ENCODE measurements at places on chromosomes 7 and 10. TPM values are rescaled to one million over a fixed set of nuclear protein-coding genes. Genes with fewer than 3 reads are reported as not detected.

Gene RPEL1
- total RNA-seq, result not detected

Gene PILRA
- total RNA-seq, result 7.0 TPM

Gene TIAL1
- 132 TPM for total RNA-seq

Gene HOXA3
- 0.08 TPM for total RNA-seq

Gene SPACDR
- total RNA-seq, result 1.5 TPM

Gene LAMTOR4
- 171 TPM for total RNA-seq

Gene NPC1L1
- total RNA-seq, result 0.08 TPM

Gene ASIC3
- total RNA-seq, result 1.0 TPM

Gene EMX2
- not detected for total RNA-seq

DNA sequence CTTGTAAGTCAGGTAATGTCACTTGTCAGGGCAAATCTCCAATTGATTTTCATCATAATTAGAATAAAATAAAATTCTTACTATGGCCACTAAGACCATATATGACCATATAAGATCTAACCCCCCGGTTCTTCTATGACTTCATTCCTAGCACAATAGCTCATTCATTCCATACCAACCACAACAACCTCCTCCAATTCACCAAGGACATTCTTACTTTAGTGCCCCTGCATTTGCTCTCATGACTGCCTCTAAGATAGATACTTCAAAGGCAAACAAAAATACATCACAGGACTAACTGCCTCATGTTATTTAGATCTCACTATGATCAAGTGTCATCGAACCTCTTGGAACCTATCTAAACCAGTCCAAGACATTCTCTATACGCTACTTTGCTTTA lies 90.8 kb downstream of the SNX13 start:
- no peaks in the 10 kb centered on the region for H3K4me1 ChIP-seq
- no peaks in the 10 kb centered on the region for H3K36me3 ChIP-seq
- no peak for DNase-seq
- H3K27ac ChIP-seq, result no peak overlapping the region
- H3K27me3 ChIP-seq, result no peaks in the 10 kb centered on the region

GRCh38 chr10:35192645-35193249 lies 66.1 kb downstream of the CREM start:
- peaks cover 8% of the 10 kb centered on the region for H3K4me1 ChIP-seq
- no peak overlapping the region for H3K4me3 ChIP-seq
- H3K27ac ChIP-seq, result no peak overlapping the region
- no peak for DNase-seq
- no peaks in the 10 kb centered on the region for H3K36me3 ChIP-seq

DNA sequence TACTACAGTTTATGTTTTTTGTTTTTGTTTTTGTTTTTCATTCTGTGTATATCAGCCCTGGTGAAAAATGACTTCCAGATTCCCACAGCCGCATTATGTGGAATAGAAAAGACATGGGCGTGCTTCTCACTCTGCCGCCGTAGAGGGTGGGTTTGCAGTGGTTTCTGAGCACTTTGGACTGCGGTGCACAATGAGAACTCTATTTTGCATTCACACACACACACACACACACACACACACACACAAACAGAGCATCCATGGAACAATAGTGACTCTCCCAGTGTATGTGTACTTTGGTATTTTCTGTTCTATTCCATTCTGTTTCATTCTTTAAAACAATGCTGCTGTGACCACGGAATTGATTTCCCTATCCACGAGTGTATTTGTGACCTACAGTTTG lies 657.3 kb upstream of the FOXK1 start:
- no peak overlapping the region for H3K4me3 ChIP-seq
- no peaks in the 10 kb centered on the region for H3K27me3 ChIP-seq
- no peak for DNase-seq
- no peaks in the 10 kb centered on the region for H3K4me1 ChIP-seq
- H3K36me3 ChIP-seq, result no peaks in the 10 kb centered on the region
- no peak overlapping the region for H3K27ac ChIP-seq

DNA sequence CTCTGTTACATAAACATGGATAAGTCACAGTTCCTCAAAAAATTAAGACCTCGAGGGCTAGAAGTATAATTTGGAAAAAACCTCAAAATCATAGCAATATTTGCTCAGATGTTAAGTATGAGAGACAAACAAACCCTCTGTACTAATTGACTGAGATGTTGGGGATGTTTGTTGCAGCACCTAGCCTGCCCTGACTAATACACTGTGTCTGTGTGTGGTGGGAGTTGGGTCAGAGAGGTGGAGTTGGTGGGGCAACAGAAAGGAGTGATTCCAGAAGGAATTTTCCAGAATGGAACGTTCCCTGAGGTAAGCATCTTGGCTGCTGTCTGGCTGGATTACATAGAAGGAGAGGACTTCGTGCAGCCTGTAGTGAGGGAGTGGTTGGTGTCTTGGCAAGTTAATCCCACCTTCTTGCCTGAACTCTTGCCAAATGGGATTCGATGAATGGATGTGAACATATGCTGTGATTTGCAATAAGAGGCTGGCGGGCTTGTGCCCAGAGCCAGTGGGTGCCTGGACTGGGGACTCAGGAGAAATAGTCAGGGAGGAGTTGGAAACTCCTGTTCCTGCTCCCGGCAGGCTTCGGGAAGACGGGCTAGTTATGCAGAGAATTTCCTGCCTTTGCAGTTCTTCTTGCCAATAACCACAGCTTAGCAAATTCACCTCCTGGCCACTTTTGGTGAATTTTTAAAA lies 9.3 kb upstream of the FAM180A start:
- no peaks in the 10 kb centered on the region for H3K4me1 ChIP-seq
- H3K27ac ChIP-seq, result no peak overlapping the region
- peaks cover 1% of the 10 kb centered on the region for H3K27me3 ChIP-seq
- no peak overlapping the region for H3K4me3 ChIP-seq

DNA sequence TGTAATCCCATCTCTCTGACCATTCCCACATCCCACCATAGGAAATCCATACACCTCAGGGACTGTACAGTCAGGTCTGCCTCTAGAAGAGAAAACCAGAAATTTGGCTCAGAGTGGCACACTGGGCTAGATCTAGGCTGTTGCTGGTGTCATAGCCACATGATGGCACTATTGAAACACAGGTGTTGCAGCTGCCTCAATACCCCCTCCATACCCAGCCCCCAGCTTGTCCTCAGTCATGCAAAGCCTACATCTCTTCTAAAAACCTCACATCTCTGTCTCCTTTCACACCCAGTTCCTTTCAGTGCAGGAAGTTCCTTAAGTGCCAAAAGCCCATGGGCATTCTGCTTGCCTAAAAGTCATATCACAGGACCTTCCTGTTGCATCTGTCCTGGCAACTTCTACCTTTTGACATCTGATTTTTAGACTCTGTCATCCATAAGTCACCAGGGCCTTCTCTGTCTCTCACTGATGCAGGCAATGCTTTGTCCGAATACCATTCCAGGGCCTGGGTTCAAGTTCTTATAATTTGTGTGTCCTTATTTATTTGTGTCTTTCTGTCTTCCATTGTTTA lies 27.0 kb upstream of the HIBADH start:
- no peak overlapping the region for H3K4me3 ChIP-seq
- no peaks in the 10 kb centered on the region for H3K27me3 ChIP-seq
- no peaks in the 10 kb centered on the region for H3K36me3 ChIP-seq
- H3K27ac ChIP-seq, result no peak overlapping the region
- DNase-seq, result no peak
- H3K4me1 ChIP-seq, result no peaks in the 10 kb centered on the region

DNA sequence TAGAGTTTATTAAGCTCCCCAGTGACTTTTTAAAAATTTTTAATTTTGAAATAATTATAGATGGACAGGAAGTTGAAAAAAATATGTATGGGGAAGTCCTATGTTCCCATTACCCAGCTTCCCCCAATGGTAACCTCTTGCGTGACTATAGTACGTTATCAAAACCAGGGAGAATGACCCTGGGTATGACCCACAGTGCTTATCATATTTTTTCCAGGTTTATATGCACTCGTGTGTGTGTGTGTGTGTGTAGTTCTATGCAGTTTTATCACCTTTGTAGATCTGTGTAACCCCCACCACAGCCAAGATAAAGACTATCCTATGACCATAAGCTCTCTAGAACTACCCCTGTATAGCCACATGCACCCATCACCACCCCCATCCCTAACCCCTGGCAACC lies 72.8 kb downstream of the TBXAS1 start:
- H3K27ac ChIP-seq, result no peak overlapping the region
- H3K27me3 ChIP-seq, result no peaks in the 10 kb centered on the region
- H3K4me3 ChIP-seq, result no peak overlapping the region
- no peak for DNase-seq
- peaks cover 3% of the 10 kb centered on the region for H3K4me1 ChIP-seq
- H3K36me3 ChIP-seq, result no peaks in the 10 kb centered on the region

GRCh38 chr7:98899816-98900215 lies 21.5 kb downstream of the TRRAP start:
- H3K27me3 ChIP-seq, result no peaks in the 10 kb centered on the region
- H3K27ac ChIP-seq, result no peak overlapping the region
- no peak for DNase-seq
- peaks cover 15% of the 10 kb centered on the region for H3K36me3 ChIP-seq
- H3K4me3 ChIP-seq, result no peak overlapping the region

GRCh38 chr10:25174461-25175230 lies at the start of gene GPR158:
TSS of gene GPR158 (plus strand) at chr10:25175001. CDS start at chr10:25175421, 420 bp downstream.
- no peak within 1 kb of the TSS for H3K27ac ChIP-seq
- no peak for DNase-seq
- peaks cover 2% of the 10 kb centered on the region for H3K27me3 ChIP-seq

GRCh38 chr7:28440055-28440601 lies 27.8 kb downstream of the CREB5 start:
- no peak overlapping the region for H3K4me3 ChIP-seq
- no peaks in the 10 kb centered on the region for H3K36me3 ChIP-seq
- H3K27ac ChIP-seq, result no peak overlapping the region
- DNase-seq, result no peak
- no peaks in the 10 kb centered on the region for H3K4me1 ChIP-seq

DNA sequence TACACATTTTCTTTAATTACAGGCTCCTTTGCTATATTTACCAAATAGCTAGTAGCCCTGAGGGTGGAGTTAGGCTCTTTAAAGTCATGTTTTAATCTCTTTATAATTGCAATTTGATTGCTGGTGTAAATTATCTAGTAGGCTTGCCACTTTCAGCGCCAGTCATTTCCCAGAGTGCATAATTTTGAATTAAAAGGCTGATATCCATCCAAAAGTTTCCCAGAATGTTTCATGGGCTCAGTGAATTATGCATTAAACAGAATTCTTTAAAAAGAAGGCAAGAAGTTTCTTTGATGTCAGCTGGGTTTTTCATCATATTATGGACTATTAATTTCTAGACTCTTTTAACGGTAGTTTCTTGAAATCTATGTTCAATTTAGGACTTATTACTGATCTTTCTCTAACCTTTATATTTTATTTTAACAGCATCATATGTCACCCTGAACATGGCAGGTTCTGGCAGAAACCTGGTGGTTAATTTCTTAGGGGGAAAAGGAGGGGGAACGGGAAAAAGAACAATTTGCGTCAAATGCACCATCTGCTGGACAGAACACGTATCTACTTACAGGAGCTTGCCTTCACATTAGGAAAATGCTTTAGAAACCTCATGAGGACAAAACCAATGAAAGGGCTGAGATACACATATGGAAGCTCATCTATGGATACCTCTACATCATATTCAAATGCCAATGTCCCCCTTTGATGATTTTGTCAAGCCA lies 171.1 kb downstream of the GRM3 start:
- H3K27ac ChIP-seq, result no peak overlapping the region
- no peaks in the 10 kb centered on the region for H3K36me3 ChIP-seq
- H3K4me3 ChIP-seq, result no peak overlapping the region
- no peak for DNase-seq
- no peaks in the 10 kb centered on the region for H3K27me3 ChIP-seq

- no peak overlapping the region for H3K27ac ChIP-seq
- no peaks in the 10 kb centered on the region for H3K36me3 ChIP-seq
- no peaks in the 10 kb centered on the region for H3K27me3 ChIP-seq
- H3K4me3 ChIP-seq, result no peak overlapping the region
- H3K4me1 ChIP-seq, result no peaks in the 10 kb centered on the region
These were observed 376.6 kb downstream of the SORCS3 start for GRCh38 chr10:105017691-105018090.

DNA sequence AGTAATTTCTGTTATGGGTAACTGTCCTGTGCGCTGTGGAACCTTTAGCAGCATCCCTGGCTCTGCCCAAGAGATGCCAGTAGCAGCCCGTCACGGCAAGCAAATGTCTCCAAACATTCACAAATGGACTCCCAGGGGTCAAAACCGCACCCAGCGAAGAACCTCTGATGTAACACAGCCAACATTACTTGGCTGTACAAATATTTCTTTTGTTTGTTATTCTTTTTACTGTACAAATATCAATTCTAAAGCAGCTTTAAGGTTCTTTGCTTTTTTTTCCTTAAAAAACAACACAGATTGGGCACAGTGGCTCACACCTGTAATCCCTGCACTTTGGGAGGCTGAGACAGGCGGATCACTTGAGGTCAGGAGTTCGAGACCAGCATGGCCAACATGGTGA lies 182.5 kb downstream of the KMT2E start:
- peaks cover 9% of the 10 kb centered on the region for H3K36me3 ChIP-seq
- DNase-seq, result no peak
- no peak overlapping the region for H3K27ac ChIP-seq
- peaks cover 9% of the 10 kb centered on the region for H3K4me1 ChIP-seq

DNA sequence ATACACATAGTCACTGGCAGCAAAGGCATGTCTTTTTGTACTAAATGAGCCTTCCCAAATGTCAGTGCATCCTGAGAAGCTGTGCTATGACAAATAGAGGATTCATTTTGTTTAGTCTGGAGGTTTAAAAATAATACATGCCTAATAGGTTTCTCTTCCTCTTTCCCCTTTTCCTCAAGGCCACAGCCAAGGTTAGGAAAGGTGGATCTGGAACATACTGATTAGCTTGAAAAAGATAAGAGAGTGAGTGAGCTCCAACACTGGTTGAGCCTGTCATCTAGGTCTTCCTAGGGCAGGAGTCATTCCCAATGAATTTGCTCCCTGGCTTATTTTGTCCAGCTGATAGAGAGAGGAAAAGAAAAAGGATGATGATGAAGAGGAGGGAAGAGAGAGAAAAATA lies 14.4 kb upstream of the SP4 start:
- DNase-seq, result no peak
- H3K27ac ChIP-seq, result no peak overlapping the region
- H3K4me1 ChIP-seq, result peaks cover 11% of the 10 kb centered on the region
- H3K27me3 ChIP-seq, result no peaks in the 10 kb centered on the region

DNA sequence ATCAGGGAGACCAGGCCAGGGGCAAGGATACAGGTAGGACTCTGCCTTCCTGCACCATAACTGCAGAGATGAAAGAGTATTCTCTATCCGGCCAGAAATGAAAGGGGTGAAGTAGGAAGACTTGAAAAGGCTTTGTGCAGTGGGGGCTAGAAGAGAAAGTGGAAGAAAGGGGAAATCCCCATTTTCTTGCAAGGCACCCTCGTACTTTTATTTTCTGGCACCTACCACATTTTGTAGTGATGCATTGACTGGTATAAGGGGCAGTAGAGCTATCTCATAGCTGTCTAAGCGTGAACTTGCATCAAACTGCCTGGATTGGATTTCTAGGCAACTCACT lies 752 bp upstream of the CAMK2G start:
- no peaks in the 10 kb centered on the region for H3K36me3 ChIP-seq
- no peak for DNase-seq
- H3K27me3 ChIP-seq, result no peaks in the 10 kb centered on the region
- peak overlapping the region; percentile 84 for H3K4me3 ChIP-seq
- peak overlapping the region; percentile 58 for H3K27ac ChIP-seq

All from GM12878 (cell line).